Breast epithelium (tissue), 4 donors: ENCODE measurements at places on chromosomes 1 and 21.

- no peak for DNase-seq
Measured at GRCh38 chr1:176628775-176629174, 165.8 kb downstream of the PAPPA2 start.

DNA sequence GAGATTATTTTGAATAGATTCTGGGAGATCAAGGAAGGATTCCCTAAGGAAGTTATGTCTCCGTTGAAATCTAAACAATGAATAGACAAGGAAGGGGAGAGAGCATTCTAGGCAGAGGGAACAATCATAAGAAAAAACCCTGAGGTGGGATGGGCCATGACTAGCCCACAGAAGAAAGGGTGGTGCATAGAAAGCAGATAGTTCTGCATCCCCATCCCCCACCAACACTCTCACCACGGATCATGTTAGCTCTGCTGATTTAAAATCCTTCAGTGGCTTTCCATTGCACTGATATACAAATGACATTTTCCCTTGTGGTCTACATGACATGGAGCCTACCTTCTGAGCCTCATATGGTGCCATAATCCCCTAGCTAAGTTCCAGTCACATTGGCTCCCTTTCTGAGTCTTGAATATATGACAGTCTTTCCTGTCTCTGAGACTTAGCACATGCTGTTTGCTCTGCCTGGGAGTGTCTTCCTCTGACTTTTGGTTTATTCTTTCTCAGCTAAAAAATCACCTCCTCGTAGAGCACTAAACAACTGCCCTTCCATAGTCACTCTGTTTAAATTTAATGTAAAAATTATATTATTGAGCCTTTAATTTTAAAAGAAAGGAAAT is 15.2 kb downstream of the SCMH1 start:
- DNase-seq, result no peak

DNA sequence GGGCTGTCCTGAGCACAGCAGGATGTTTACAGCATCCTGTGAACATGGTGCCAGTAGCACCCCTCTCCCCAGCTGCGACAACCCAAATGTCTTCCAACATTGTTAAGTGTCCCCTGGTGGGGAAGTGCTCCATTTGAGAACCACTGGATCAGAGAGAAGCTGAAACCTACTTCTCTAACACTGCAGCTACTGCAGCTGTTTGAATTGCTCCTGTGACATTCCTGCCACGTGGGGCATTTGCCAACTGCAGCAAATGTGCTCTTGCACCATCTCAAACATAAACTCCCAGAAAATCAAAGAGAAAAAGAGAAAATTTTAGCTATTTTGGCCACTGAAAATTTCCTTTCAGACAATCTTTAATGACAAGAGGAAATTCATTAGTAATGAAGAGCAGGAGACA is 11.0 kb downstream of the SLC2A5 start:
- DNase-seq, result no peak

DNA sequence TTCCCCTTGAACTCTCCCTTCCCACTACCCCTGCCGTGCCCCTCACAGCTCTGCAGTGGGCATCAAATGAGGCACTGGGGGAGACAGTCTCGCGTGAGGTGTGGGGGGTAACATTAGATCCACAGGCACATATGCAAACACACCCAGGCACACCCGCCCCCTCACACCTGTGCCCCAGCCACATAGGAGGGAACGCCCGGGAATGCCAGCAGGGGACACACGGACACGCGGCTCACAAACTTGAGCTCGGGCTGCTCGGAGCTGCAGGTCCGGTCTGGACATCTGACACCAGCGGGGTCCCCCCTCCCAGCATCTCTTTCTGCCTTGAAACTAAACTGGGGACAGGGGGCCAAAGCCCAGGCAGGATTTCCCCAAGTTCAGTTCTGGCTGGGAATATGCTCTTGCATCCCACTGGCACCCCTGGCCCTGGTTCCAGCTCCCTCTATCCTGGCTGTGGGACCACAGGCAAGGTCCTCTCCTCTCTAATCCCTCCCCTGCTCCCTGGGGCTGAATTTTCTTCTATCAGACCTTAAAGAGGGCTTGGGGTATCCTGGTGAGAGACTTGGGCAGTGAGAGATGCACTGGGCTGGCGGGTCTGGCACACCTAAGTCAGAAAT is 30.6 kb downstream of the CDCP2 start:
- no peak for DNase-seq

DNA sequence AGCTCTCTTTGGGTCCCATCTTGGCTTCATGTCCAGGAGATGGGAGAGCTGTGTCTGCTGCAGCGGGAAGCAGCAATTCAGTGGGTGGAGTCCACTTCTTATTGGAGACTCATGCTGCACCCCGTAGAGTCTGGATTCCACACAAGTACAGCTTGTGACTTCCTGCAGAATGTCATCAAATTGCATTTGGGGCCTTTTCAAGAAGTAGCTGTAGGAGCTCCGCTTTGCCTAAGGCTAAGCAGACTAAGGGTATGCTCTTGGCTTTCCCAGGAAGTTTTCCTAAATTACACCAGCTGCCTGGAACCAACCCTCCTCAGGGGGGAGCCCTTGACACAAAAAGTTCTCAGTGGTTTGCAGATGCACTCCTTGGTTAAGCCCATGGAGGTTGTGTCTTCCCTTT is 5.7 kb upstream of the MOB3C start:
- DNase-seq, result no peak

DNA sequence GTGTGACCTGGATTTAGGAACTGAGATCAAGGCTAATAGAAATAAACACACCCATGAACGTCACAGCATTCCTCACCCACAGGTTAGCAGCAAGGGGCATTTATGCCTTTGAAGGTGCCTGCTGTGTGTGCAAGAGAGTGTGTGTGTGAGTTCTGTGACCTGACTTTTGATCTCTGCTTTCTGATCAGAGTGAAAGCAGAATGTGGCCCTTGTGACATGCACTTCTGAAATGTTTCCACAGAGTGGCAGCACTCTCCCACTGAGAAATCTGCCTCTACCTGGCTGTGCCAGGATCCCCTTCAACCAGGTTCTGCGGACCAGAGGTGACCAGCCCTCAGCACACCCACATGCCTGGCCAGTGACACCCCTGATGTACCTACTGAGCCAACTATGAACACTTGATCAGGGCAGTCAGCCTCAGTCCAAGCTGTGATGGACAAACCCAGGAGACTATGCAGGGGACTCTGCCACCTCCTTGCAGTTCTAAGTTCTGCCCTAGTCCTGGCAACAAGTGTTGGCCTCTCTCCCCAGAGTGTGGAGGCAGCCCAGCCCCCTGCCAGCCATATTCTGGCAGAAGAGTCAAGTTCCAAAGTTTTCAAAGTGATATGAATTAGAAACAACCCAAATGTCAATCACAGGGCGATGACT is 41.0 kb downstream of the RXRG start:
- no peak for DNase-seq

- no peak for DNase-seq
Measured at GRCh38 chr1:112444269-112444668, 48.3 kb downstream of the CTTNBP2NL start.

GRCh38 chr1:40799351-40799867 is 15.8 kb downstream of the KCNQ4 start:
- DNase-seq, result peak; percentile 33

DNA sequence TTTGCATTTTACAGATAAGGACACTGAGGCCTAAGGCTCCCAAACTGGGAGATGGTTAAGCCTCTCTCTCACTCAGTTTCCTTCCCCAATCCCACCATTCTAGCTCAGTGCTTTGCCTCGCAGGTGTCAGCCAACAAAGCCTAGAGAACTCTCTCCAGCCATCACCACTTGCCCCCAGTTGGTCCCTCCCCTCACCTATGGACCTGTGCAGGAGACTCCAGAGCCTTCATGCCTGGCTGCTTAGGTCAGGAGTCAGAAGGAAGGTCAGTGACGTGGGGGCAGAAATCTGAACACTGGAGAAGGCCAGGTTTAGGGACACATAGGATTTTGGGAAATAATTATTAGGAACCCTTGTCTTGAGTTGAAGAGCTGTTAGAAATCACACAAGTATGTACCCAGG is 295.3 kb downstream of the PTPRU start:
- DNase-seq, result no peak
